H54 (cell line): ENCODE measurements at places on chromosomes 1 and 21.

DNA sequence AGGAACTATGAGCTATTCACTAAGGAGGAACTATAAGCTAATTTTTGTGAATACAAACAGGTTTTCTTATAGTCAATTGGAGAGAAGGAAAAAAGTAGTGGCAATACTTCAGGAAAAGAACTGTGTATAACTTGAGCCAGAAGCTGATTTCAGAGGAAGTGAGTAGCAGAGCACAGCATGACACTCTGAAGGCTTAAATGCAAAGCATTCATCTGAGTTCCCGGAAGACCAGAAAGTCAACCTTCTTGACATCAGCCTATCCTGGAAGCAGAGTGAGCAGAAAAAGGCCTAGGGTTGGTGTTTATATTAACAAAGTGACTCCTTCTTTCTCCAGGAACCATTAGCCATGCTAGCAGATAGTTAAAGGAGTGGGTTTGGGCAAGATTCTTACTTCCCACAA, 545.2 kb downstream of the MRPL39 start:
- DNase-seq: no peak

GRCh38 chr1:69671363-69672010, 103.8 kb downstream of the LRRC7 start:
- peak; percentile 3 for DNase-seq

DNA sequence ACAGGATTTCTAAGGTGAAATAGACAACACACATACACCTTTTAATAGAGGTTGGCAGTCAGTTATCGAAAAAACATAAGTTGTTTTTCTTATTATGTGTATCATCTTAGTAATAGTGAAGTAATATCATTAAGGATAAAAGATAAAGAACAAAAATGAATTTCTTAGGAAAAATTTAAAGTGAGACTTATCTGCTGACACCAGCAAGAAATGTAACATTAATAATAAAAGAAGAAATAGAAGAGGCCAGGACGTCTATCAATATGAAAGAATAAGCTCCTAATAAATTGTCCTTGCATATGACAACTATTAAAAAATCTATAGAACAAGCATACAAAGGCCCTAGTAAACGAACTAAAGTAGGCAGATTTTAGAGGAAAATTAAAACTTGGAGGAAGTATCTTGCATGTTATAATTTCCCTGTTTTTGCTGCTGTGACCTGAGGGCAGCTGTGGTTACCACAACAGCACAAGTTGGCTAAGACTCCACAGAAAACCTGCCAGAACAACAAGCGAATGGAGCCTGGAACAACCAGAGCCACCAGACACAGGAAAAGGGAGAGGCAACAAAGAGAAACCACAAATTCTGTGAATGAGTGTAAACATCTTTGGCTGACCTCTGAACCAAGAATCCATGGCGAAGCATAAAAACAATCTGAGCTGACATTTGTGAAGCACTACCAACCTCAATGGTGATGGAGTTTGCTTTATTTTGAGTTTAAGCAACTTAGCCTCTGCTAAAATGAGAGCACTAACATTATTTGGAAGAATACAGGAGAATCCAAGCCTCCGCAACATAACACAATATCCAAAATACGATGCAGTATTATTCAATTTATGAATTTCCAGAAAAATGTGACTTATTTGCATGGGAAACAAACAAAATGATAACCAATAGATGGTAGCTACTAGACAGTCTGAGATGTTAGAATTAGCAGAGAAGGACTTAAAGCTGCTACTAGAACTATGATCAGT, 207.5 kb downstream of the KCNT2 start:
- DNase-seq: peak; percentile 1

GRCh38 chr1:51264451-51264850, 28.4 kb downstream of the RNF11 start:
- DNase-seq: peak; percentile 68

DNA sequence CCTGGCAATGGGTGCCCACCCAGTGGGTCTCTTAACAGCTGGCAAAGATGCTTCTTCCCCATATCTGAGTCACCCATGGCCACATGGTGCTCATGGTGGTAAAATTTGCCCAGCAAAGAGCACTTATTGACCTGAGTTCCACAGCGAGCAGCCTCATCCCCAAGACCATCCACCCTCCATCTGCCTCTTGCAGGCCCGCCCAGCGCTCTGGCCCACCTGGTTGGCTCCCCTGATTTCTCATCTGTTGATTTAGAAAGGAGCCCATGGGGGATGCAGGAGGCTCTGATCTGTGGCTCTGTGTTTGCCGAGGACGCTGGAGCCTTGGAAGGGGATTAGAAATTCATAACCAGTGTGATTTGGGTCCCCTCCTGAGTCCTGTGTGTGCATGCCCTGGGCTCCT, 657.5 kb downstream of the PTPRU start:
- no peak for DNase-seq

DNA sequence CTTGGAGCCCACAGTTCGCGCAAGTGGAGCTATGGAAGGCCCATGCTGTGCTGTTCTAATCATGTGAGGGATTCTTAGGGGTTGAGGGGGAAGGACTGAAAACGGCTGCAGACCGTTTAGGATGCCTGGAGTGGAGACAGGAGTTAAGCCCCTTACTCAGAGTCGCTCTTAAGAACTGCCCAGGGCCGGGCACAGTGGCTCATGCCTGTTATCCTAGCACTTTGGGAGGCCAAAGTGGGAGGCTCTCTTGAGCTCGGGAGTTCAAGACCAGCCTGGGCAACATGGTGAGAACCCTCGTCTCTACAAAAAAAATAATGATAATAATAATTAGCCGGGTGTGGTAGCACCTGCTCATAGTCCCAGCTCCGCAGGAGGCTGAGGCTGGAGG, 1.1 kb downstream of the ZNF672 start:
- no peak for DNase-seq

DNA sequence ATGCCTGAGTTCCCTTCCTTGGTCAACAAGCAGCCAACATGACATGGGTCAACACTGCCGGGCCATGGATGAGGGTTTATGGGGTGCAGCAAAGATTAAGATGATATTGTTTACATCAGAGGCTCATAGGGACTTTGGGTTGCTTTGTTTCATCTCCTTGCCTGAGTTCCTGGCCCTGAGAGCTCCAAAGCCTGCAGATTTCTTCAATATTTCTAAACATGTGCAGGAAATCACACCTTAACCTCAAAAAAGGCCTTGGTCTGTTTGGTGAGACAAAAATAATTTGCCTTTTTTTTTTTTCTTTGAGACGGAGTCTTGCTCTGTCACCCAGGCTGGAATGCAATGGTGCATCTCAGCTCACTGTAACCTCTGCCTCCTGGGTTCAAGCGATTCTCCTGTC, 876 bp downstream of the SLAMF8 start:
- DNase-seq: no peak

DNA sequence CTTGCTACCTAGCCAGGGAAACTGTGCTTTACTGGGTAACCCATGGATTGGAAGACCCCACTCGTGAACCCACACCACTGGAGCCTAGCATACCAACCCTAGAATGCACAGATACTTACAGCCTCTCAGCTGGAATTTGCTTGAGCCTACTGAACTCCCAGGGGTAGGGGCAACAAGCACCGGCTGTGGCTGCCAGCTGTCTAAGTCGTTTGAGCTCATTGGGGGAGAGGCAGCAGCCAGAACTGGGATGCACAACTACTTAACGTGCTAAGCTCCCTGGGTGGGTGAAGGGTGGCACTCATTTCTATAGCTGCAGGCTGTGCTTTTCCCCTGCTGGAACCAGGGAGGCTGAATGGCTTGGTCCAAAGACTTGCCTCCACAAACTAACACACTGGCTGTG, 212.4 kb downstream of the ZNF648 start:
- no peak for DNase-seq

GRCh38 chr1:89206373-89206772, 7.6 kb upstream of the GBP4 start:
- no peak for DNase-seq

GRCh38 chr1:166169182-166169581, 2.4 kb upstream of the FAM78B start:
- DNase-seq: no peak

GRCh38 chr21:39046236-39046916, 136.9 kb downstream of the PSMG1 start:
- no peak for DNase-seq

DNA sequence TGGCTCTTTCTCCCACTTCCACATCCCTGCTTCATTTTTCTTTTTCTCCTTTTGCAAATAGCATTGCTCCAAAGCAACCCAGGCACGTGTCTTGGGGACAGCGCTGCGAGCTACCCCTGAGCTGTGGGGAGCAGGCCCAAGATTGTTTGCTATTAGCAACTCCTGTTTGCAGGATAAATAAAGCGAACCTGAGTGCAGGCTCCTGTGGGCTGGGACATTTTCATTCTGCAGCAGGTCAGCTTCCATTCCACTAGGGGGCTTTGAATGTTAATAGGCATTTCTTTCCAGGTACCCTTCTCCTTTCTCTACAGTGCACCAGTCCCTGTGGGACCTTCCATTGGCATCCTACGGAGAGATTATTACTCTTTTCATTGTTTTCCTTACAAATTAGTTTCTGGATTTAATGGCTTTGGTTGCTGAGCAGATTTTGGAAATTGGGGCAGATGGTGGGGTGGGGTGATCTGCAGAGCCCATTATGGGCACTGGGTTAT, 54.0 kb downstream of the OLFML3 start:
- DNase-seq: no peak

DNA sequence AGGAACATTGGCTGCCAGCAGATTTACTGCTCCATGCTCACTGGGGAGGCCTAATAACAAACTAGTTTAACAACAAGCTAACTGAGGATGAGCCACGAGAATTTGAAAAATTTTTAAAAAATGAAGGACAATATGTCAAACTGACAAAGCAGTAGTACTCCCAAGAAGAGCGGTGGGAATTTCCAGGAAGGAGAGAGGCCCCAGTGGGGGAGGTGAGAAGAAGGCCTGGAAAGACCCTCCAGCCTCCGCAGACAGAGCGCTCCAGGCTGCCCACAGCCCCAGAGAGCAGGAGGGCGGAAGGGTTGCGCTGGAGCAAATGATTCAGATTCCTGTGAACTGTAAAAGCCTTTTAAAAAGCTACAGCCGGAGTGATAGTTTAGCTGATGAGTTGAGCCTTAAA, 78.5 kb downstream of the SIPA1L2 start:
- DNase-seq: no peak

GRCh38 chr1:229328598-229329362, 14.1 kb downstream of the CCSAP start:
- no peak for DNase-seq

DNA sequence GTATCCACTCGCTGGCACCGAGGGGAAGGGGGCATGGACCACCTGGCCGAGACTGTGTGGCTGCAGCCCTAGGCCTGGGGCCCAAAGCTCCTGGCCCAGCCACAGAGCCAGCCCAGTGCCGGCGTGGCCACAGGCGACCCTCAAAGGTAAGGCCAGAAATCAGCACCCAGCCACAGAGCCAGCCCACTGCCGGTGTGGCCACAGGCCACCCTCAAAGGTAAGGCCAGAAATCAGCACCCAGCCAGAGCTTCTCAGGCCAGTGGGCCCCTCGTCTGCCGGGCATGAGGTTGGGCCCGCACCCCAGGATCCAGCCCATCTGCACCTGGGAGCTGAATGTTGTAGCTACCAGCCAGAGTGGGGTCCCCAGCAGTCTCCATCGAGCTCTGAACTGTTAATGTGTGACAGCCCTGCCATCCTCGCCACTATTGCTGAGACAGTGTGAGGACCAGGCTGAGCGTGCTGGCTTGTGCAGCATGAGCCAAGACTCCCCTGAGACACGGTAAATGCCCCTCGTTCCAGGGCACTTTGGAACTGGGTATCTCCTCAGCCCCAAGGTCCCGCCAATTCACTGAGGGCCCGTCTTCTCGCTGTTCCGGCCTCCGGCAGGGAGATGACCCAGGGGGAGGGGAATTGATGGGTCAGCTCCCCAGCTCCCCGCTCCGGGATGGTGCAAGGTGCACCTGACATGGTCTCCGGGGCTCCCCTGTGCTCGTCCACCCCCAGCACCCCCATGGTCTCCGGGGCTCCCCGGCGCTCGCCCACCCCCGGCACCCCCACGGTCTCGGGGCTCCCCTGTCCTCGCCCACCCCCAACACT, 4.7 kb upstream of the FTCD start:
- no peak for DNase-seq

DNA sequence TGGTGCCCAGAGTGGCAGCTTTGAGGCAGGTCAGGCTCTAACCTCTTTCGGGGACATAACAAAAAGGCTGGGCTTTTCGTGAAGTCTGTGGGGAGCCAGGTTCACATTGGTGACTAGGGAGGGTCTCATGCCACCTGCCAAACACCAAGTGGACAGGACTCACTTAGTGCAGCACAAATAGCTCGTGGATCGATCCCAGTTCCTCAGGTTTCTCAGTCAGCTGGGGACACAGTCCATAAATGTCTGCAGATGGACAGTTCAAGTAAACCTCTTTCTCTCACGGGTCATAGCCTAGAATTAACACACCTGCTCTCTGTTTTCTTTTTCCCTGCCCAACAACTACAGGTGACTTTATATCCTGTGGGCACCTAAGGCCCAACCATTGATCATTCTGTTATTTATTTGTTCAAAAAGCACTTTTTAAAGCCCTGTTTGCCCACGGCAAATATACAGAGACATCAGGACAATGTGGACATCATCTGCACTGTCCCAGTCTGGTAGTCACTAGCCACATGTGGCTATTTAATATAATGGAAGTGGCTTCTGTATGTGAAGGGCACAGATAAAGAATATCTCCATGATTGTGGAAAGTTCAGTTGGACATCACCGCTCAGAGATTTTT, 53.5 kb downstream of the CAPN2 start:
- no peak for DNase-seq

- DNase-seq: no peak
Measured at GRCh38 chr1:186925881-186926669, 97.3 kb downstream of the PLA2G4A start.

DNA sequence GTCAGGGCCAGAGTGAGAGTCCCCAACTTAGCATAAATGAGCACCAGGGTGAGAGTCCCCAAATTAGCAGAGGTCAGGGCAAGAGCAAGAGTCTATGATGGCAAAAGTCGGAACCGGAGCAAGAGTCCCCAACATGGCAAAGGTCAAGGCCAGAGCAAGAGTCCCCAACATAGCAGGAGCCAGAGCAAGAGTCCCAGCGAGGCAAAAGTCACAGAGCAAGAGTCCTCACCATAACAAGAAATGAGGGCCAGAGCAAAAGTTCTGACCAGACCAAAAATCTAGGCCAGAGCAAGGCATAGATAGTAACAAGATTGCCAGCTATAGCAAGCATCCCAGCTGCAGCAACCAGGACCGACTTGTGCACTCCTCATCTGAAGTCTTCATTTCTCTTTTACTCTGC, 3.1 kb downstream of the NSUN4 start:
- DNase-seq: no peak

GRCh38 chr1:230108580-230108979, 41.5 kb downstream of the GALNT2 start:
- DNase-seq: no peak

GRCh38 chr1:244709476-244710368, 56.8 kb downstream of the DESI2 start:
- no peak for DNase-seq
